ENCODE measurements at places on chromosomes 13 and 19.
A peak's percentile ranks its signal among the peaks of the same experiment; 100 is the strongest.

DNA sequence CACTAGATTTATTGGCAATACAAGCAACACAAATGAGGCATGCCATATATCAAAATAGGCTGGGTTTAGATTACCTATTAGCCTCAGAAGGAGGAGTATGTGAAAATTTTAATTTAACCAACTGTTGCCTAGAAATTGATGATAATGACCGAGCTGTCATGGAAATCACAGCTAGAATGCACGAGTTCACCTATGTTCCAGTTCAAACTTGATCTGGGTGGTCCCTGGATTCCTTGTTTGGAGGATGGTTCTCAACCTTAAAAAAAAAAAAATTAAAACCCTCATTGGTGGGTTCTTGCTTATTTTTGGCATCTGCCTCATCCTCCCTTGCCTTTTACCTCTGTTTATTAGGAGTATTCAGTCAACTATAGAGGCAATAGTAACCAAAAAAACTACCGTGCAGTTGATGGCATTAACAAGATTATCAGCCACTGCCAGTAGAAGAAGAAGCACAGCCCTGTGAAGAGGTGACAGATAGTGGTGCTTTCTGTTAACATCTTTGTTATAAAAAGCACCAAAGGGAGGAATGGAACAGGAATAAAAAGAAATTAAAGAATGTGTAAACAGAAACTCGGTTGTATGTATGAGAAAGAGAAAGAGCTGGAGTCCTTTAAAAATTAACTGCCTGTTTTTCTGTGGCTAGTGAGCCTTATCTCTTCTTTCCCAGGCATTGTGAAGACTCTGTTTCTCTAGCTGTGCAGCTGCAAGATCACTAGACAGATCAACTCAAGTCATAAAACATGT lies 106.4 kb downstream of the ZNF429 start:
- DNase-seq = no peak

- no peak for DNase-seq
These were observed 630.2 kb upstream of the PCDH9 start for GRCh38 chr13:67860315-67860714.

- peak; percentile 18 for DNase-seq
These were observed 23.7 kb downstream of the SLC6A16 start for GRCh38 chr19:49301165-49301865.

DNA sequence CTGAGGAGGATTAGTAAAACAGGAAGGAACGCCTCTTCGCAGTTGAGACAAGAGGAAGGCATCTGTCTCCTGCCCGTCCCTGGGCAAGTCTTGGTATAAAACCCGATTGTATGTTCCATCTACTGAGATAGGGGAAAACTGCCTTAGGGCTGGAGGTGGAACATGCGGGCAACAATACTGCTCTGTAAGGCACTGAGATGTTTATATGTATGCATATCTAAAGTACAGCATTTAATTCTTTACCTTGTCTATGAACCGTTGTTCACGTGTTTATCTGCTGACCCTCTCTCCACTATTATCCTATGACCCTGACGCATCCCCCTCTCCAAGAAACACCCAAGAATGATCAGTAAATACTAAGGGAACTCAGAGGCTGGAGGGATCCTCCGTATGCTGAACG lies 722 bp upstream of the TIMM50 start:
- no peak for DNase-seq

DNA sequence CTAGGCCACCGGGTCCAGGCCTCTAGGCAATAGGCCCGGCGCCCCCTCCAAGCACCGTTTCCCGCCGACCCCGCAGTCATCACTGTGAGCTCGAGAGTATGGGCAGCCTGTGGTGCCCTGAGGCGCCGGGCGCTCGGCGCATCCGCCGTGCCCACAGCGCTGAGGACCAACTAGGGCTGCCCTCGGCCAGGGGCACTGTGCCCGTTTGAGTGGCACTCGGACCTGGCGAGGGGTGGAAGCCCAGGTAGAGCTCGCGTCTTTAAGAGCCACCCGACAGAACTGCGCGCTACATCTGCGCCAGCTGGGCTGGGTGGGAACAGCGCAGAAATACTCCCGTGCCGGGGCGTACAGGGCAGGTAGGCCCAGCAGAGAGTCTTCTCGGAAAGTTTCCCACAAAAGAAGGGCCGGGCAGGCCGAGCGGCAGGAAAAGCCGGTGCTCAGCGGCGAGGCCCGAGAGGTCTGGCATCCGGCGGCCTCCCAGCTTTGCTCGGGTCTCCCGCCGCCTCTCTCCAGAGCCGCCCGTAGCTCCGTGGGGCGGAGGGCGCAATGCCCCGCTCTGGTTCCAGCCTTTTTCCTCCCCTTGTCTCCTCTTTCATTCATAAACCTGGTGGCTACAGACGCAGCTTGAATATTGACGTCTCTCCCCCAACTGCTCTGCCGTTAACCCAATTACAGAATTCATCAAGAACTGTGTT lies 5.4 kb upstream of the SOX1 start:
- DNase-seq = no peak

GRCh38 chr13:90968166-90968904 lies 379.2 kb upstream of the MIR17HG start:
- DNase-seq = no peak

DNA sequence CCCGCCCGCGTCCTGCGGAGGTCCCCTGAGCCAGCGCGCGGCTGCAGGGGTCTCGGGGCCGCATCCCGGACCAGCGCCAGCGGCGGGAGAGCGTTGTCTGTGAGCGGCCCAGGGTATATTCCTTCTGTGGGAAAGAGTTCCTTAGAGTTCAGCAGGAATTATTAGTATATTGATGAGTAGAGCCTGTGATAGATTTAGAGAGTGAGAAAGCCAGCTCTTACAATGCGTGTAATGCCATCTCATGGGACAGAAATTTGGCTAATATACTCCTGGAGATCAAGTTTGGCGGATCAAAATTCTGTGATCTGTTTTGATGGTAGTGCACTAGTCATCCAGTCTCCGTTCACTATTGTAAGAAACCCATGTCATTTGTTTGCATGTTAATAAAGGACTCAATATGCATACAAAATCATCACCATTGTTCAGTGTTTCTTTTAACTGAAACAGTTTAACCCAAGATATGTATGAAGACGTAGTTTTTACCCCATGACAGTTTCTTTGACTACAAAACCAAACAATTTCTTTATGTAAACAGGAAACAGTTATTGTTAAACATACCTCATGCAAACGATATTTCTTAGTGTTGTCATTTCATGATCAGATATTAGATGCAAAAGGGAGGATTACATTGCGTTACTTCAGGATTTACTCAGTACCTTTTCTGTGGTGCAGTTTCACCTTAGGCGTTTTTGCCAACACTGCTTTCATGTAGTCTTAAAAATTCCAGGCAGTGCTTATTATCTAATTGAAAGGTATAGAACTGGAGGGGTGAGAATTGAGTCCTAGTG lies 9.9 kb downstream of the TNFRSF19 start:
- no peak for DNase-seq

- peak; percentile 1 for DNase-seq
These were observed 555.2 kb downstream of the SLITRK1 start for GRCh38 chr13:83327091-83327490.

GRCh38 chr13:78238911-78239310 lies 320.3 kb upstream of the EDNRB start:
- peak; percentile 7 for DNase-seq

GRCh38 chr13:41411522-41411921 lies 45.8 kb upstream of the RGCC start:
- DNase-seq = peak; percentile 48

All from astrocyte (in vitro differentiated cells and primary cell).